ENCODE measurements at places on chromosomes 6 and 20.

DNA sequence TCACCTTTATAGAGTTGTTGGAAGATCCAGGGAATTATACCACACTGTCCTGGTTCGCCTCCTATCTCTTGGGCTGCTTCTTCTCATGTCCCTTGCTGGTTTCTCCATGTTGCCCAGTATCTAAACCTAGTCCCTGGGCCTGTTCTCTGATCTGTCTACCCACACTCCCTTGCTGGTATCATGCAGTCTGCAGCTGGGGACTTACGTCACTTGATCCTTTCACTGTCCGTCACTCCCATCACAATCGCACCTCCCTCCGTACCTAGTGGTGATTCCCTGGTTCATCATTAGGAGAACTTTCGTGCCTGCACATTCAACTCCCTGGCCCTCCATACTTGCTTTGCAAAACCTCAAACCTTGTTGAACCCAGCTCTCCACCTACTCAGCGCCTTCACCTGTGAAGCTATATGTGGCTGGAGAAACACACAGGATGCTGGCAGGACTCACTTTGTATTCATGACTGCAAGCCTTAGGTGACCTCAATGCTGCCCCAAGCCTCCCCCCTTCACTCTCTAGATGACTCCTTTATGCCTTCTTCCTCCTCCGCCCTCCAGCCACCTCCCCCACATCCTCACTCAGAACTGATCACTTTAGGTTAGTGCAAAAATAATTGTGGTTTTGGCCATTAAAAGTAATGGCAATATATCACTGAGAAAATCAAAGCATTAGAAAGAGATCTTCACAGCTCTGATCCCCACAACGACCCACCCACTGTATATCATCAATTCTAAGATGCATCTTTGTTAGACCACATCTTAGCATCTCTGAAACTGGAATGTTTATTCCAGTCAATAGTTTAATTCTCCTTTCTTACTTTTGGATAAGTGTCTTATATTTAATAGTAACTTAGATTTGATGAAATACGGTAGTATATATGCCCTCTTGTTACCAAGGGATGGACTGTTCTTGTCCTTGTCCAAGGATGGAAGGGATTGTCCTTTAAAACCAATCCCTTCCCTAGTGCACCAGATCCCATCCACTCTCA lies 26.4 kb downstream of the GDAP1L1 start:
- DNase-seq, result no peak

- no peak for DNase-seq
Observed at GRCh38 chr6:2883673-2884072, 19.4 kb downstream of the SERPINB9 start.

DNA sequence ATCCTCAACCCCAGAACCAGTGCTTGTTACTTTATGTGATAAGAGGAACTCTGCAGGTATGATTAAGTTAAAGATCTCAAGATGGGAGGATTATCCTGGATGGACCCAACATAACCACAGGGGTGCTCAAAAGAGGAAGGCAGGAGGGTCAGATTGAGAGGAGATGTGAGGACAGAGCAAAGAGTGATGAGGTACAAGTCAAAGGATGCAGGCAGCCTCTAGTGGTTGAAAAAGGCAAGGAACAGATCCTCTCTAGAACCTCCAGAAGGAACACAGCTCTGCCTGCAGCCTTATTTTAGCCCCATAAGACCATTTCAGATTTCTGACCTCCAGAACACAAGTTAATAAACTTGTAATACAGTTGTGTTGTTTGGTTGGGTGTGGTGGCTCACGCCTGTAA lies 41.2 kb downstream of the PDSS2 start:
- DNase-seq, result no peak

GRCh38 chr6:42154461-42155209 lies 12.2 kb upstream of the C6orf132 start:
- DNase-seq, result no peak
